AML-193 (cell line): ENCODE measurements at places on chromosomes 5 and 9.

DNA sequence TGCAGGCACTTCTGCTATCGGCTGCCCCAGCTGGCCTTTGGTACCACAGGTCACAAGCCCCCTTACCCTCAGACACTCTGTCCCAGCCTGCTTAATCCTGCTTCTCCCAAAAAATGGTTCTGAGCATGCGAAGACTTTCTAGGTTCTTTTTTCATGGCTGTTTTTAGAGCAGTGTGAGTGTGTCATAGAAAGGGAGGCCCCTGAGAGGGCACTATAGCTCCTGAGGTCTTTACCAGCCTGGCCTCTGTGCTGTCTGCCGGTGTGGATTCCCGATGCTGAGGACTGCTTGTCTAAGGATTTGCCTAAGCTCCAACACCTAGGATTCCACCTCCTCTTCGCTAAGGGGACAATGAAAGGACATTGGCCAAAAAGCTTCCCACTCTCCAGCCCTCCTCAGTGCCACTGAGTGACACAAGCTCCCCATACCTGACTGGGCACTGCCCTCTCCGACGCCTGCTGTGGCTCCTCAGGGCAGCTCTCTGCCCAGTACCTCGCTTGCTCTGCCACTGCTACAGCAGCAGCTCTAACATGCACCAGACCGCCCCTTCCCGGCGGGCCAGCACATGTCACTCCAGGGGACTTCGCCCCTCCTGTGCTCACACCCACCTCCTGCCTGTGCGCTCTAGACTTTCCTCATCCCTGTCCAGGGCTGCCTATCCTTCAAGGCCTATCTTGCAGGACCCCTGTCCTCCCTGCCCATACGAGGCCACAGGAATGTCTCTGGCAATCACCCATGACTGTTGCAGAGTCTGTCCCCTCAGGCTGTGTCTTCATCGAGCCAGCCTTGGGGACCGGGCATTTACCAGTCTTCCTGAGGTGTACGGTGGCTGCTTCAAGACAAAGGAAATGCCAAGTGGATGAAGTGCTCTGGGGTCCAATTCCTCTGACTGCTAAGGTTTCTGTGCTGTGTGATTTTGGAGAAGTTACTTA, 21.0 kb downstream of the MACROH2A1 start:
- no peak for DNase-seq

- DNase-seq = no peak
These were observed 1037.8 kb downstream of the NR2F1-AS1 start for GRCh38 chr5:92543201-92543600.

- no peak for DNase-seq
These were observed 45.7 kb upstream of the HAND1 start for GRCh38 chr5:154523709-154524108.

DNA sequence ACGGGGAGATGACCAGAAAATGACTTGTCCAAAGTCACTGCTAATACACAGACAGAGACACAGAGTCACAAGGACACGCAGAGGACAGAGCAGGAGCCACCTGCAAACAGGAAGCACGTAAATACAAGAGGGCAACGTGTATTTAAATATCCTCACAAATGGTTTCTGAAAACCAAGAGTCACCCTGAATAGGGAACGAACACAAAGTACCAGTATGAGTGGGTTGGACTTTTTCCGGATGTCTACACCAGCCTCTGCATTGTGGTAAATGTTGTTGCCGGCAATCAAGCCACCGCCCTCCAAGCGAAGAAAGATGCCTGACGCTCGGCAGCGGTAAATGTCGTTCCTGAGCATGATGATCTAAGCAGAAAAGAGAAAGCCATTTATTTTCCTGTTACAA, 44.5 kb downstream of the FBXO10 start:
- DNase-seq = no peak

- DNase-seq = no peak
These were observed 306.4 kb downstream of the SLCO4C1 start for GRCh38 chr5:101989659-101990058.

DNA sequence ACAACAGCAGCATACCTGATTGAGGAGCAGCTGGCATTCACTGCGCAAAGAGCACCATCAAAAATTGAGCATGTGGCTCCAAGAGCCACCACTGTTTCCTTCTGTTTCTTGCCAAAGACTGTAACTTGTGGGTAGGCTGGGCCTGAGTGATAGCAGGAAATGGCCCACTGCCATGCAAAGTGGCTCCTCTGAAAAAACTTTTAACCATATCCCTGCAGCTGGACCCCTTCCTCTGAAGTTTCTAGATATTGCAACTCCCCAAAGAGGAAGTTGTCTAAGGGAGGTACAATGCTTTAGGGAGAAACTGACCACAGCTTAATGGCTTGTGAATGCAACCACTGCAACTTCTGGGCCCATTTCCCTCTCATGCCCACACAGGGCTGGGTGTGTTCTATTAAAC, 355.4 kb upstream of the PDE4D start:
- peak; percentile 98 for DNase-seq
